ENCODE measurements at places on chromosomes 2 and 18.

GRCh38 chr2:41962922-41963622 lies 84.7 kb upstream of the PKDCC start:
- DNase-seq, result no peak

DNA sequence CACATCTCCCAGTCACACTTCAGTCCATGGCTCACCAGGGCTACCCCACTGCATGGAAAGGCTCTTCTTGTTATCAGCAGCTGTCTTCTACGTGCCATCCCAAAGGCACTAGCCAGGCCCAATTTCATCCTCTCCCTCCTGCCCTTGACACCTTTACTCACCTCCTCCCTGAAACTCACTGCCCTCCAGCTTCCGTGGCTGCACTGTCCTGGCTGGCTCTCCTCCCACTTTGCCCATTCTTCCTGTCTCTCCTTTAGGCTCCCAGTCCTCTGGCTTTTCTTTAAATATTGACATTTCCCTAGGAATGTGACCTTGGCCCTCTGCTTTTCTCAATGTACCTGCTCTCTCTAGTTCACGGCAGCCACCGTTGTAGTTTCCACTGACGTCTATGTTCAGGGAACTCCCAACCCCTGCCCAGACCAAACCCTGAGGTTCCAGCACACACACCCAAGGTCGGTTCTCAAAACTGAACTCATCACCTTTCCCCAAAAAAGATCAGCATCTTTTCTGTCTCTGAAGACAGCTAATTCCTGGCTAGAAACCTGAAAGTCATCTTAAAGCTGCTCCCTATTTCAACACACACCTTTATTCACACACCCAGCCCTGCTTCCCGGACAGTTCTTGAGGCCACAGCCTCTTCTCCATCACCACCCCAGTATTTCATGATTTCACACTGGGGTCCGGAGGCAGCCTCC lies 36.7 kb downstream of the WDFY1 start:
- DNase-seq, result no peak

GRCh38 chr2:150528861-150529801 lies 41.7 kb upstream of the RND3 start:
- no peak for DNase-seq

GRCh38 chr18:30465096-30465495 lies 577.4 kb downstream of the DSC3 start:
- no peak for DNase-seq

DNA sequence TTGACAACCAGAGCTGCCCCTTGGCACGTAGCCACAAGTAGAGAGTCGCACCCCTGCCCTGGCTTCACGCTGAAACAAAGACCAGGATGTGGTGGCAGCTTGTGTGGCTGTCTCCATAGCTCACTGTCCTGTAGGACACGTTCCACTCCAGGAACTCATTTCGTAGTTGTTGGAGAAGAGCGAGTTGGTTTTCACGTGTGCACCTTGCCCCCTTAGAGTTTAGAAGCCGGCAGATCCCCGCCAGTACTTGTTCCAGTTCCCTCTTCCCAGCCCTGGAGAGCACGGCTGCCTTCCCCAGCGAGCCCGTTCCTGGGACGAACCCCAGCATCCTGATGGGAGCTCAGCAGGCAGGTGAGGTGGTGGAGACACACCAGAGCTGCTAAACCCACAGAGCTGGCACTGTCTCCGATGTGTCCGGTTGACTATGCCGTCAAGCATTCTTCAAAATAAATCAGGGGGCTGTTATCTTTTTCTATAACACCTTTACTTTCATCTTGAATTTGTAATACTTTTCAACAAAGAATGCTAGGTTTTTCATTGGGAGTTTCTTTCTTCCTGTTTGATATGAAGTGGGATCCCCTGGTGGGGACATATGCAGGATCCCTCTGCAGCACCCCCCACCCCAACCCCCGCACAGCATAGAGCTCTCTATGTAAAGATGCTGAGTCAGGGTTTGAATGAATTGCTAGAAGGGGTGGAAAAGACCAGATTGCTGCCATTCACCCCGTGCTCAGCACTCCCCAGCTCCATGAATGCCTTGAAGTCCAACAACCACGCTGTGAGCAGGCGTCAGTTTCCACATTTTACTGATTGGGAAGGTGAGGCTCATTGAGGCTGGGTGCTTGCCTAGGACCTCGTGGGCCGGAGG lies 44.5 kb downstream of the GREB1 start:
- no peak for DNase-seq

DNA sequence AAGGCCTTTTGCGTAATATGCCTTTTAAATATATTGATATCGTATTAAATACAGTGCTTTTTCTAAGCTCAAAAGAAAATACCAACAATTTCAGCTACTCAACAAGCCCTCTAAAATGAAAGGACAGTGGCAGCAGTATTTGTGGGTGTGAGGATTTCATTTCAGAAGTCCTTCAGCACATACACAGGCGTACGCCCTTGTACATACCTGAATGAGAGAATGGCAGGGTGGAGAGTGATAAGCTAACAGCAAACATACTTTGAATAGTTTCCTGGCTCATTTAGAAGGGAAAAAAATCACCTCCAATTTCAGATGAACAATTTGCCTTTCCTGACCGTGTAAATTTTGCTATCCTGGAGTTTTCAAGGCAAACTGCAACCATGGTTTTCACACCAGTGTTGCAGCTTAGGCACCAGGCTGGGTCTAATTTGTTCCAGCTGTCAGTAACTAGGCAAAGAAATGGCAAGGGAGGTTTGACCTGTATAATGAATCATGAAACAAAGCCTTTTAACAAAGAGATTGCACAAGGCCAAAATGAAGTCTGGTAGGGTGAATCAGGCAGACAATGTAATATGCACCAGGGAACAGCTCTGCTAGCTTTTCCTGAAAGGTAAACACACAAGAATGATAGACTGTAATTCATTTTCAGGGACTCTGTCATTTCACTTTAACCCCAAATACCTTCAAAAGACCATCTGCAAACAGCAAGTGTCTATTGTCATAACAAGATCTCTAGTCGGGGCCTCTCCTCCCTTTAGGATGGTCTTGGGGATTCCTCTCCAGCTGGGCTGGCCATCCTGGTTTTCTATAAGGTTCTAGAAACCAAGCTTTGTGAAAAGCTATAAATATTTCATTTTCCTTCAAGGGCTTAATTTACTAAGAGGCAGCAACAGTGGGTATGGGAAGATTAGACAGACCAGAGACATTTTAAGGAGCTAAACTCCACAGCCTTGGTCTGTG lies 11.5 kb downstream of the ANKRD29 start:
- no peak for DNase-seq

GRCh38 chr2:26067980-26068507 lies 34.2 kb downstream of the RAB10 start:
- DNase-seq, result no peak

DNA sequence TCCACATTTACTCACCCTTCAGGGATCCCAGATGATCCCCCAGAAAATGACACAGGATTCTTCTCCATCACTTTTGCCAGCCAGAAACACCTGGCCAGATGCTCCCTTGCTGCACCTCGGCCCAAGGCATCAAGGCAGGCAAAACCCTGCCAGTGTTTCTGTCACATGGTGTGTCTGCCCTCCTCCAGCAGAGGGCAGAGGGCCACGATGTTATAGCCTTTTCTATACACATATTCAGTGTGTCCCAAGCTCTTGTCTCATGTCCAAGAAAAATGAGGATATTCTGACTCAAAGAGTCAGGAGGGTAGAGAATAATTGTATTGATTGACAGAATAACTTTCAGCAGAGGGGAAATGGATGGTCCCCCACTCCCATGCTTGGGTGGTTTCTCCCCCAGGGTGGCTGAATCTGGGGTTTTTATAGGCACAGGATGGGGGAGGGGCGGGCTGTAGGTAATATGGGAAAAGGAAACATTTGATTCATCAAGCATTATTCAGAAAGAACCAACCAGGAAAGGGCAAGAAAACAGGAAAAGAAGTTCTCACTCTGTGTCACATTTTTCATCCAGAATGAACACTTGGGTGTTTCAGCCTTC lies 933.9 kb downstream of the TRIB2 start:
- DNase-seq, result no peak

DNA sequence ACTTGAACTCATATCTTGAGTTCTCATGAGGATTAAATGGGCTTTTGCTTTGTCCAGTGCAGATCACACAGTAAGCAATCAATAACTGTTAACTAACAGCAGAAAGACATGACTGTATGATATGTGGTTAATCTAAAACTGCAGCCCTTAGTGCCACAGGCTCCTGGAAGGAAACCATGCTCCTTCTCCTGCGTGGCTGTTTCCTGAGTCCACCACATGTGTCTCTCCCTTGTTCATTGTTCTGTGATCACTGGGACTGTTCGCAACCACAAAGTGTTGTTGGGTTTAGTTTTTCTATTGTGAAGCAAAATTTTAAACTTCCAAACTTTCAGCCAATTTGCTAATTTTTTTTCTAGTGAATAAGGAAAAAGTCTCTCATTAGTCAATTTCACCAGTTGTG lies 130.9 kb upstream of the PTPRM start:
- no peak for DNase-seq

DNA sequence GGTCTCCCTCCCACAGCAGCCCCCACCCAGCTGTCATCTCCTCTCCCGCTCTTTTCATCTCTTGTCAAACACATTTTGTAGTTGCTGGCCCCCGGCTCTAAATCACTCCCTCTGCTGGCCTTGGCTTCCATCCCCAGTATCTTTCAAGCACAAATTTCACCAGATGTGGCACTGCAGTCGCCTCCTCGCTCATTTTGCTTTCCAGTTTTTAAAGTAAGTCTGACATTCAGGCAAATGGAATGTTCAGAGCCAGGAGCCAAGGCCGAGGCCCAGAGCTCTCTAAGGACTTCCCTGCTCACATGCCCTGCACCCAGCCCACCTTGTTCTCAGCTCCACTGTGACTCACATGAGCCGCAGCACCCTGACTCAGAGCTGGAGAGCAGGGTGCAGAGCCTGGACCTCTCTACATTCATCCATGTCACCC lies 158.4 kb downstream of the GALNT14 start:
- DNase-seq, result no peak

GRCh38 chr18:49851624-49852023 lies 38.3 kb upstream of the ACAA2 start:
- no peak for DNase-seq

DNA sequence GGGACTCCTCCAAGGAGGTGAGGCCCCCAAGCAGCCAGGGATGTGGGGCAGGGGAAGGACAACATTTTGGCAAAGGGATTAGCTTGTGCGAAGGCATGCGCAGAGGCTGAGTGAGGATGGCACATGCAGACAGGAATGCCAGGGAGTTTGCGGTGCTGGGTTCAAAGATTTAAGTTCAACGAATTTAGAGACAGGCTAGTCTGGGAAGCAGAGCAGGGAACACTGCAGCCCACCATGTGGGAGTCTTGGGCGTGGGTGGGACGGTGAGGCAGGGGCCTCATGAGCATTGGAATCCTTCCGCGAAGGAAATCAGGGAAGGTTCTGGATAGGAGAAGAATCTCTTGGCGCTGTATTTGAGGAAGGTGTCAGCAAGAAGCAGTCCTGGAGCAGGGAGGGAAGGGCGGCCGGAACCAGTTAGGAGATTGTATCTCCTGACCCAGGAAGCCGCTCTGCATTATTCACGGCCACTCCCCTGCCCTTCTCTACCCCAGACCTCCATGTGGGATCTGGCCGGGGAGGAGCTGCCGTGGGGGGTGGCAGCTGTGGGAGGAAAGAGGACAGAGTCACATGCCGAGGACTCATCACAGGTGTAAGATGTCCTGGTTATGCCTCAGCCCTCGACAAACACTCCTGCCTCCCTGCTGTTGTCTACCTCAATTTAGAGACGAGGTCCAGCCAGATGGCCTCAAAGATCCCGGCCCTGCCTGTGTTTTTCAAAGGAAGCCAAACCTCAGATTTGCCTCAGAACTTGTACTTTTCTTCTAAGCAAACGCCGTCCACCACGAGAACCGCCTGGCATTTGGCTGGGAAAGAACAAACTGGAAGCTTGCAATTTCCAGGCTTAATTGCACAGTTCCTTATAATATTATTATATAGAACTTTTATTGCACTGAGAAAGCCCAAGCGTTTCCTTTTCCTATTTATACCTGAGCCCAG lies 123.7 kb upstream of the SMAD2 start:
- no peak for DNase-seq

GRCh38 chr2:227724394-227725039 lies at the start of gene SCYGR6:
Gene SCYGR6, minus strand, starts transcription at chr2:227724757. Its CDS starts 0 bp downstream, at chr2:227724757.
- DNase-seq, result no peak

DNA sequence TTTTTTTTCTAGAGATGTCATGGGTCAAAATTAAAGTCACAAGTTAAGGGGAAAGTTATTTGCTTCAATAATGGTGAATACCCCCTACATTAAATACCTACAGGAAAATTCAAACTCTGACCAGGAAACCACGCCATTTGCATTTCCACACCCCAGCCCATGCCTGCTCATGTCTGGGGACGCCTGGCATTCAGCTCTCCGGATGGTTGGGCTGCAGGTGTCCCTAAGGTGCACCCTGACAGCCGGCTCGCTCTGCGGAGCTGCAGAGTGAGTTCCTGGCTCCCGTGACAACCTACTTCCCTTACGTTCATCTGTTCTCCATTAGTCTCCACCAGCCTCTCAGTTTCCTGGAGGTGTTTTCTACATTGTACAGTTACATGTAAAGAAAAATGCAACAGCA lies 122.7 kb upstream of the RIOK3 start:
- no peak for DNase-seq

DNA sequence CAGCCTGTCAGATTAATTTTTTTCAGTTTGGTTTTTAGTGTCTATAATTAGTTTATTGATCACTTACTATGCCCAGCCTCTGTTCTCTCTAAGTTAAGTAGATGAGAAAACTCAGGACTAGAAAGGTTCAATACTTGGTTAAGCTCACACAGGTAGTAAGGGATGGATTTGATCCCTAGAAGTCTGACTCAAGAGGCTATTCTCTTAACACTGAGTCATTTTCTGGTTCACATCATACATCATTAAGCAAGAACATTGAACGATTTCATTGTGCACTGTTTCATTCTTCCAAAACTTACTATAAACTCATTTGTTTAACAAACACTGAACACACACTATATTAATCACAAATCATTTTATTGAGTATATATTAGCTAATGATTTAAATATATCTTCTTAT lies 54.1 kb upstream of the SLC38A11 start:
- no peak for DNase-seq

DNA sequence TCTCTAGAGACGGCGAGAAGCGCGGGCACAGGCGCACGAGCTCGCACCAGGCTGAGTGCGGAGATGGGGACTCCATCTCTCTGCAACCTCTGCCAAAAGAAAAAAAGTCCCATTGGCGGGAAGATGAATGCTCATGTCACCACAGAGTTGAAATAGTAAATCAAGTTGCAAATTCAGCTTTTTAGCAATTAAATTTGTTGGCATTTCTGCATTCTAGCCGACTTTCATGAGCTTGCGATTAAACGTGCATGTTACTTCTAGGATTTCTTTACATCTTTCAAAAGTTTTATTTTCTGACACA lies 588 bp downstream of the CHAC2 start:
- DNase-seq, result no peak

GRCh38 chr2:98899041-98899702 lies 36.9 kb downstream of the CRACDL start:
- no peak for DNase-seq

DNA sequence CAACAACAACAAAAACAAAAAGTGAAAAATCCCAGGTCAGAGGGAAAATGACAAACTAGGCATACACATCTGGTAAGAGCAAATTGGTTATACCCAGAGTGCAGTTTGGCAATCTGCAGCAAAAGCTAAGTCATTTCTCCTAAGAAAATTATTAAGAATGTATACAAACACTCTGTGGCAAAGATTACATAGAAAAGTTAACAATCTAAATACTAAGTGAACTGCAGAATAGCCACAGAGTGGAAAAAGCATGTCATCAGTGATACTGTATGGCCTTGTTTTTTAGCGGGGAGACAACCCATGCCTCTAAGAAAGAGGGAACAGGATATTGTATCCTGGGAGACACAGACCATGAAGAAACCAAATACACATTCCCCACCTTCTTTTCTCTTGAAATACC lies 136.0 kb upstream of the ITGB6 start:
- DNase-seq, result no peak

- no peak for DNase-seq
Measured at GRCh38 chr18:76382275-76382674, 112.8 kb downstream of the ZNF516 start.

GRCh38 chr18:76928179-76928868 lies 106.0 kb downstream of the ZNF236 start:
- DNase-seq, result no peak

Data from amygdala (tissue), 56 donors.